ENCODE measurements at places on chromosomes 13 and 19.

DNA sequence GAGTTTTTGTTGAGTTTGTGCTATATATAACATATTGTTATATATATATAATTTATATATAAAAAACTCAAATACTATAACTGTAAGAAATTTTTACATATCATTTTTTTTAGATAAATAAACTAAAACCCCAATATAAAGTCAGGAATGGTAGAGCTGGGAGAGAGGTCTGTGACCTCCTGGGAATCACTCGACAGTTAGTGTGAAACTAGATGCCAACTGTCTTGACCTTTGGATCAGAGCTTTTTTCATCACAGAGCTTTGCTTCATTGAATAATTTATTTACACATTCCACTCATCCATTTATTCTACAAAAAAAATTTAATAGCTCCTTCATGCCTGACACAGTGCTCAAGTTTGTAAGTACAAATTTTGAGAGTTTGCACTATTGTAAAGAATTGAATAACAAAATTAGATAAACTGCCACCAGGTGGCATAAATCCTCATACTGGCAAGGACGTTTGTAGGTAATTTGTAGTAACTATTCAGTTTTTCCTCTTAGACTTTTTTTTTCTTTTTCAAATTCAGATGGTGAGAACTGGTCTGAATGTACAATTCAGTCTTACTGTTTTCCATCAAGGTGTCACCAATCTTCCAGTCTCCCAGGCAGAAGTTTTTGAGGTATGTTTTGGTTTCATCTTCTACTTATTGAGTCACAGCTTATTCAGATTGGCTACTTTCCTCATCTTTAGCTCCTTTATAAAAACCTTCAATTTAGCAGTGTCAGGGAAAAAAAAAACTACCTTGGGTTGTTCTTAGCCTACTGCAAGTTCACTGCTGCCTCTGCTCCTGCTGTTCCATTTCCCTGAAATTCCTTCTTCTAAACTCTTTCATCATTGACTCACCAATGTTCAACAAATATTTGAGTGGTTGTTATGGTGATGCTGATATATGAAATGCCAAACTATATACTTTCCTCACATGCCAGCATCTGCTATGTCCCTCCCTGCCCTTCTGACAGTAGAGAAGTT, 28.7 kb downstream of the LACC1 start:
- no peak for DNase-seq

GRCh38 chr13:43880214-43880855, 631 bp downstream of the LACC1 start:
- DNase-seq = no peak

- no peak for DNase-seq
Measured at GRCh38 chr13:44021422-44021821, 141.7 kb downstream of the LACC1 start.

DNA sequence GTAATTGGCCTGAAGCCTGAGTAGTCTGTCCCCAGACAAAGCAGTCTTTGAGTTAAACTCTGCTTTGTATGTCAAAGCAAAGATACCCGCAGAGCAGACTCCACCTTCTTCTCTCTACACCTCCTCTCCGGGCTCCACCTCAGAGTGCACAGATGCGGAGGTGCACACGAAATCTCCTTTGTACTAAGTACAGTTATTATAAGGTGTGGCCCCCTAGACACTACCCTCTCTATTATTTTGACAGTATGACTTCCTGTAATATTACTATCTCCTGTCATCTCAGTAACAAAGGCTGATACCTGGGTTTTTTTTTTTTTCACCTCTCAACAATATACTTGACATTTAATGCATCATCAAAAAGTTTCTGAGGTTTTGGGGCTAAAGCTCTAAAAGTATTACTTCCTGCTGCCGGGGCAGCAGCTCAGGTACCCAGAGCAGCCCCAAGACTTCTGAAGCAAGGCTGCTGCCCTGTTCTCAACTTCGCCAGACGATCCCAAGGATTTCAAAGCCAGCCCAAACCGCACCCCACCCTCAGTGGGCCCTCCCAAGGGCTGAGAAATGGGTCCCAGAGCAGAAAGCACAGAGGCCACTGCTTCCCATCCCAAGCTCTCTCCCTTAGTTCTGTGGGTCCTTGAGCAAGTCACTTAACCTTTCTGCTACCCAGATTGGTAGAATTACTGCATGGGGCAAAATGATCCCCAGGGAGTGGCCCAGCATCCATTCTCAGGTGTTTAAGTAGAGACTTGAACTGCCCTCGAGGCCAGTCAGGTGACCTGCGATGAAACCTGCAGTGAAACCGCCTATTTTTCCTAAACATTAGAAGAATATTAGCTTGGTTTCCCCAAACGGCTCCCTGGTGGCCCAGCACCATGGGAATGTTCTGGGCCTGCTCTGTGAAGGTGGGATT, 180.6 kb downstream of the FOXO1 start:
- DNase-seq = no peak

- no peak for DNase-seq
Measured at GRCh38 chr13:93534181-93534700, 307.6 kb downstream of the GPC6 start.

DNA sequence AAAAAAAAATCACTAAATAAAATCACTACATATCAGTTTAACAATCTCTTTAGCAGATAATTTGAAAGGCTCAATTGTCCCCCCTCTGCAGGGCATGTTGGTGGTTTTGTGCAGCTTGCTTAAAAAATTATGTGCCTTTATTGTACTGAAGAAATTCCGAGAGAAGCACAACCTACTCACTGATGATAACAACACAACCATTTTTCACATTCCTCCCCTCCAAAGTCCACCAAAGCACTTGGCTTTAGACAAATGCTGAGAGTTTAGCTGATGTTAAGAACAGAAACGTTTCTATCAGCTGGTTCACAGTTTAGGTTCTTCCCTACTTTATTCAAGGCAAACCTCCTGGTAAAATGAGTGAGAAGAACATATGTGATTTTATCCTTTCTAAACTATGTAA, 923 bp downstream of the DOCK9 start:
- DNase-seq = no peak

- DNase-seq = no peak
Measured at GRCh38 chr13:41307884-41308640, 3.0 kb upstream of the NAA16 start.

DNA sequence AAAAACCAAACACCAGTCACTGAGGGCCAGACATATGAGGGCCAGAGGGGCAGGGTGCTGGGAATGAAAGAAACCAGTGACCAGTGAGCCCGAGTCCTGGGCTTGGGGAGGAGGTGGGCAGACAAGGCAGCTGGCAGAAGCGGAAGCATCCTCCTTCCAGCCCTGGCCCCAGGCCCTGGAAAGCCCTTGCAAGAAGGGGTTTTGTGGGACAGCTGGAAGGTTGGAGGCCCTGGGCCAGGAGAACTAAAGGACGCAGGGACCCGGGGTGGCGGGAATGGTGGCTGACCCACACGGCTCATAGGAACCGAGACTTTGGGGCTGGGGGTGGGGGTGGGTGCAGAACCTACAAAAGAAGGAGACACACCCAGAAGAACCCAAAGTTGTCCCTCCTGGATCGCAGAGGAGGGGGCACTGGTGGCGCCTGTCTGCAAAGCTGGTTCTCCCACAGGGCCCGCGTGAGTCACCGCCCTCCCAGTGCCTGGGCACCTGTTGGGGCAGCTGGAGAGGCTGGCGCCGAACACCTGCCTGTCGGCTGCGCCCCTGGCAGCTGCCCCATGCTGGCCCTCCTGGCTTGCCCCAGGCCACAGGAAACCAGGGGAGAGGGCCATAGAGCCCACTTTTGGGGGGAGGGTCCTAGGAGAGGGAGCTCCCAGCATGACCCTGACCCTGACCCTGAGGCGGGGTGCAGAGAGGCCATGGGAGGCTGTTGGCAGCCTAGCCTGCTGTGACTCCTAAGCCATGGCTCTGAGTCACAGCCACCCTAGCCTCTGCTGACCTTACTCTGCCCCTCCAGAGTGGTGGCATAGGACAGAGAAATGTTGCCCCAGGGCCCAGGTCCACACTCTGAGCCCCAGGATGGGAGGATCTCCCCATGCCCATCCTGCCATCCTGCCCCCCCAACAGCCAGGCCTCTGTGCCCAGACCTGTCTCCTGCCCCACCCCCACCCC, 802 bp downstream of the DMPK start:
- no peak for DNase-seq

DNA sequence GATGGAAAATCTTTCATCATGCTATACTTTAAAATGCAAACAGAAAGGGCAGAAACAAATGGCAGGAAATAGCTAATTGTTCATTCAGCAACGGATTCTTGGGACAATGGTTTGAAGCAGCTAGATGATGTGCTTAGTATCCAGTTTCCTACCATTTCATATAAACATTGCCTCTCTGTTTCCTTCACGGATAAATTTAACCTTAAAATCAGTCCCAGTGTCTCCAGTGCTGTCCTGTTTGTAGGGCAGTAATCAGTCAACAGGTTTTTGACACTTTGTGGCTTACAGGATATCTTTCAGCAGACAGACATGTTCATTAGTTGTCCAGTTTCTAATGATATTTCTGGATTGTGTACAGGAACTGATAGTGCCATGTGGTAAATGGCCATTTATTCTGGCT, 24.7 kb upstream of the RB1 start:
- no peak for DNase-seq

DNA sequence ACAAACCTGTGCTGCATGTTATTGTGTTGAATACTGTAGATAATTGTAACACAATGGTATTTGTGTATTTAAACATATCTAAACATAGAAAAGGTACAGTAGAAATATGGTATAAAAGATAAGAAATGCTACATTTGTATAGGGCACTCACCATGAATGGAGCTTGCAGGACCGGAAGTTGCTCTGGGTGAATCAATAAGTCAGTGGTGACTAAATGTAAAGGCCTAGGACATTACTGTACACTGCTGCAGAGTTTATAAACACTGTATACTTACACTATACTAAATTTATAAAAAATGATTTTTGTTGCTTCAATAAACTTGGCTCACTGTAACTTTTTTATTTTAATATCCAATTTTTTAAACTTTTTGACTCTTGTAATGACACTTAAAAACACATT, 34.4 kb downstream of the LMO7 start:
- no peak for DNase-seq

All from stimulated activated CD8-positive, alpha-beta memory T cell treated with anti-CD3 and anti-CD28 coated beads, Interleukin-4, amount 100 ng/mL, for 4 hours (primary cell).